Calu3 (cell line): ENCODE measurements at places on chromosomes 5 and 9.

DNA sequence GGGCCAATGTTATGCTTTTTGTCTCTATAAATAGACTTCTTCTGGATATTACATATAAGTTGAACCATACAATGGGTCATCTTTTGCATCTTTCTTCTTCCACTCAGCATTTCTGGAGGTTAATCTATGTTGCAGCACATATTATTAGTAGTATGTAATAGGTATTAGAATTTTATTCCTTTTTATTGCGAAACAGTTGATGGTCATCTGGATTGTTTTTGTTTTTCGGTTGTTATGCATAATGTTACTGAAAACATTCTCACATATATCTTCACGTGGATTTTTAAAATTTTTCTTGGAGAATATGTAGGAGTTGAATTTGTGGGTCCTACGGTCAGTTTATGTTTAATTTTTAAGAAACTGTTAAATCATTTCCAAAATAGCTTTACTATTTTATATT lies 466.8 kb downstream of the SLCO4C1 start:
- DNase-seq = no peak

GRCh38 chr5:124421584-124421983 lies 324.9 kb downstream of the ZNF608 start:
- no peak for DNase-seq

DNA sequence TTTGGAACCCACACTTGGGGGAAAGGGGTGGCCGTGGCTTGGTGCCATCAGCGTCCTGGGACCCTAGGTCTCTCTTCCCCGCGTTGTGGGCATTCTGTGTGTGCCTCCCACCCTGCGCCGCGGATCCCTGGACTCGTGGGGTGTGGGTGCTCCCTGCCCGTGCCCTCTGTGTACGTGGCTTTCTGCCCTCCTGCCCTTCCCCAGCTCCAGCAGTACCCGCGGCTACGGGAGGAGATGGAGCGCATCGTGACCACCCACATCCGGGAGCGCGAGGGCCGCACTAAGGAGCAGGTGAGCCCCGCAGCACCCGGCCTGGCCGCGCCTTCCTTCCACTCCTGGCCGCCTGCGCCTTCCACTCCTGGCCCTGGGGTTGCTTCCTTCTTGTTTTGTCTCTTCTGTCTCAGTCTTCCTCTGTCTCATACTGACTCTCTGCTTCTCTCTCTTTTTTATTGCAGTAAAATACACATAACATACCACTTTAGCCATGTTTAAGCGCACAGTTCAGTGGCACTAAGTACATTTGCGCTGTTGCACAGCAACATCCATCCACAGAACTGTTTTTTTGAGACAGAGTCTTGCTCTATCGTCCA lies 30.7 kb downstream of the DNM1 start:
- no peak for DNase-seq

DNA sequence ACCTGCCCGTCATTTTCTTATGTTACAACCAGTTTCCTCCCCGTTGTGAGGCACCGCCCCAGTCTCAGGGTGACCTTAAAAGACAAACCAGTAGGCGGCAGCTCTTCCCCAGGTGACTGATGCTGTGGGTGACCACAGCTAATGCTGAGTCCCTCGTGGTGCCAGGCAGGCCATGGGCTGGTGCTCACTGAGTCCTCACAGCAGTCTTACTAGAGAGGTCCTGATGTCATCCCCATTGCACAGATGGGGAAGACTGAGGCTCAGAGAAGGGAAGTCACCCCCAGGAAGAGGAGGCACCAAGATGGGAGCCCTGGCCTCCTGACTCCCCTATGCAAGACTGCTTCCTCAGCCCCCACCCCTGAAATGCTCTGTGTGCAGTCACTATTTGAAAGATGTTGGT lies 978 bp downstream of the CFAP157 start:
- DNase-seq = no peak
